ENCODE measurements at places on chromosomes 1 and 21. TPM values are rescaled to one million over a fixed set of nuclear protein-coding genes. Genes with fewer than 3 reads are reported as not detected.
A peak's percentile ranks its signal among the peaks of the same experiment; 100 is the strongest.

DNA sequence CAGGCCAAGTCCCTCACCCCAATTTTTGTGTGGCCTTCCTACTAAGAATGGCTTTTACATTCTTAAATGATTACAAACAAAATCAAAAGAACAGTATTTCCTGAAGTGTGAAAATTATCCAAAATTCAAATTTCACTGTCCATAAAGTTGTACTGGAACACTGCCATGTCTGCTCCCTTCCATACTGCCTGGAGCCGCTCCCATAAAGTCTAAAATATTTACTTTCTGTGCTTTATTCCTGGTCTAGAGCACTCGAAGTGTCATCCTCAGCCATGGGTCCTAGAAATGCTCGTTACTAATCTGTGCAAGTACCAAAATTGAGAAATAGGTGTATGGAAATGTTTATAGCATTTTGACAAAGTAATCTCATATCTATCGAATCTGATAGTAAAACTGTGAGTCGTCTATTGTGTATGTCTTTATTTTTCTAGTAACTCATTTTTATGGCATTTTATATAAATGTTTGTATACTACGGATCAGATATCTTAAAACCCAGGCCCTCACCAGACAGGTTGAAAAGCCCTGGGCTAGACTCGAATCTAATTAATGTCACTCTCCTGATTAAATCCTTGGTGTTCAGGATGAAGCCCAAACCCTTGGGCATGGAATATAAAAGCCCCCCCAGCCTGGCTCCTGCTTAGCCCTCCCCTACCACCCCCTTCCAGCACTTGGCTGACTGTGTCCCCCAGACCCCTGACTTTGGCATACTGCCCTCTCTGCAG is 4.9 kb downstream of the LBR start:
- no peak for DNase-seq

Gene TPTE
- polyA plus RNA-seq, result not detected

DNA sequence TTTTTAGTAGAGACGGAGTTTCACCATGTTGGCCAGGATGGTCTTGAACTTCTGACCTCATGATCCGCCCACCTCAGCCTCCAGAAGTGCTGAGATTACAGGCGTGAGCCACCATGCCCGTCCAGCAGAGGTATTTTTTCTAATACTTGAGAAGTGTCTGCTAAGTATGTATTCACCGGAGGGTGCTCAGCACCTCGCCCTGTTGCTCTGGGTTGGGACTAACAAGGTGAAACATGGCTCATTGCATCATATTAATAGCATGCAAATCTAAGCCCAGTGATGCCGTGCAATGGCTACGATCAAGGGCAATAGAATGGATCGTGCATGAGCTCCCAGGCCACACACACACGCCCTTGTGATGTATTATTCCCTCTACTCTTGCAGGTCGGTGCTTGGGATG is 68.7 kb downstream of the PDE9A start:
- no peak for DNase-seq

GRCh38 chr1:100903777-100904176 is 7.9 kb downstream of the SLC30A7 start:
- no peak for DNase-seq

GRCh38 chr1:68904477-68904876 is 407.6 kb upstream of the DEPDC1 start:
- peak; percentile 27 for DNase-seq

GRCh38 chr1:172914501-172915144 is 136.1 kb downstream of the TNFSF18 start:
- peak; percentile 72 for DNase-seq

DNA sequence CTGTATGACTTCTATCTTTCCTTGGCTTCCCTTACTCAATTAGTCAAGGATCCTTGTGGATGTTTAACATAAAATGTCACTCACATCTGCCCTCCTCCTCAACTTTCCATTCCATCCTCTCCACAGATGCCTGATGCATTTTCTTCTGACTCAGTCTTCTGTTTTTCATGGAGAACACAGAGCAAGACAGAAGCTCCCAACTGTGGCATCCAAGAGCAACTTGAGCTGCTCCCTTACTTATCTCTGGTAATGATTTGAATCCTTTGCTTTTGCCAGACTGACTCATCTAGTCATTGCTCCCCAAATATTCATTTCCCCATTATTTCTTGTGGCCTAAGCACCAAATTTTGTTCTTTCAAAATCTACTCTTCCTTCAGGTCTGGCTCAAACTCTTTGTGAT is 120.6 kb downstream of the LYPLAL1 start:
- DNase-seq, result no peak

DNA sequence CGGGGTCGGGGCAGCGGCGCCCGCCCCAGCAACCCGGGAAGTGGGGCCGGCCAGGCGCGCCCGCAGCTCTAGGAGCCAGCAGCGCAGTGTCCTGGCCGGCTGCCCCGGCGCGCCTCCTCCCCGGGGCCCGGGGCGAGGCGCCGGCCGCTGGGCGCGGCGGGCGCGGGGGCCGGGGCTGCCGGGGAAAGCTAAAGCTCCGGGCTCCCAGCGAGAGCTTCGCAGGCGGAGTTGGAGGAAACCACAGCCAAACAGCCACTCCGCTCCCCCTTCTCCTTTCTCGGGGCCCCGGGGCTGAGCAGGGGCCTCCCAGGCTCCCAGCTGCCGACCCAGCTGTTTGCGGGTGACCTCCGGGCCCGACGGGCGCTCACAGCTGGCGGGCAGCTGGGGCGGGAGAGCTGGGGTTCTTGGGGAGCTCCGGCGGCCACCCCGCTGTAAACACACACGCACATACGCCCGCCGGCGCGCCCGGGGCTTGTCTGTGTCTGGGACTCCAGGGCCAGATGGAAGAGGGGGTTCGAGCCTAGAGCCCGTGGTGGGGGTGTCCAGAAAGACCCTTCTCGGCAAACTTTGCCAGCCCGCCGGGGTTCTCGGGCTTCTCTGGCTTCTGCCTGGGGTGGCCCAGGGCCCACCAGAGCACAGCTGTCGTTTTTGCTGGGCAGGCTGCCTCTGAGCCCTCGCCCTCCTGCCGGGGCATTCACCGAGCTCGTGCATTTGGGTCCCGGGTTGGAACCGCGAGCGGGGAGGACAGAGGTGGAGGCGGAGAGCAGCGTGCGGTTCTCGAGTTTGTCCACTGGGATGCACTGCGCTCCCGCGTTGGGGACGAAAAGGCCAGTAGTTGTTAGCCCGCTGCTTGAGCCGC is 1.5 kb downstream of the AJAP1 start:
- DNase-seq, result peak; percentile 56

Gene HPCA
- polyA plus RNA-seq, result not detected

- DNase-seq, result peak; percentile 59
Observed at GRCh38 chr1:215007880-215008279, 74.7 kb upstream of the KCNK2 start.

Gene TNFSF18
- not detected for polyA plus RNA-seq

GRCh38 chr1:33317946-33318345 is 3.0 kb downstream of the A3GALT2 start:
- DNase-seq, result no peak

Gene SELENBP1
- 3.8 TPM for polyA plus RNA-seq

DNA sequence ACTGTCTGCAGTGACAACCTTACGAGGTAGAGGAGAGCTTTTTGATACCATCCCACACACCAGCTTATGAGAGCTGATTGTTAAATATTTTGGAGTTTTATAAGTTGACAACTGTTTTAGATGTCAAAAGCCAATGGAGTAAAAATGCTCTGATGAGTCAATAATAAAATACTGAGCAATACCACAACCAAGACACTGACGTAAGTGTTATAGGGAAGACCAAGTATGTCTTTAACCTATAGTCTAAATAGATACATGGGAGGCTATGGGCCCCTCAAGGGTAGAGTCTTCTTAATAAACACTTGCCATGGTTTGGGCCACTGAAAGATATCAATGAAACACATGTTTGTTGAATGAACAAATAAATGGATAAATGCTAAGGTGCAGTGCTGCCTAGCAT is 49.2 kb downstream of the DUSP10 start:
- DNase-seq, result no peak

Gene C1orf141
- not detected for polyA plus RNA-seq

- peak; percentile 12 for DNase-seq
Observed at GRCh38 chr1:175757381-175758015, 14.1 kb upstream of the TNR start.

Gene EVA1C
- 1.3 TPM for polyA plus RNA-seq

Gene GOLT1A
- polyA plus RNA-seq, result not detected

DNA sequence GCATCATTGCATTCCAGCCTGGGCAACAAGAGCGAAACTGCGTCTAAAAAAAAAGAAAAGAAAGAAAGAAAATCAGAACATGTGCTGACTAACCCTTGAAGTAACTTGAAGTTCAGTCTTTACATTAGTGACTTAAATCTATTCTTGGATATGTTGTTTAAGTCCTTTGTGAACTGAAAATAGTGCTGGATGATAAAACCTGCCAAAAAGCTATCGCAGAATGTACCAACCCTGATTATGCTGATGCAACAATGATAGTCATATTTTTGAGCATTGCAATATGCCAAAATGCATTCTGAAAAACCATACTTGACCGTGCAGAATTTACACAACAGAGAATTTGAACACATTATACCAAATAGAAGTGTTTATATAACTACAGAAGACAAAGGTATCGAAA is 30.7 kb downstream of the SHISAL2A start:
- DNase-seq, result no peak

- DNase-seq, result no peak
Observed at GRCh38 chr1:177812144-177812543, 157.7 kb downstream of the SEC16B start.

DNA sequence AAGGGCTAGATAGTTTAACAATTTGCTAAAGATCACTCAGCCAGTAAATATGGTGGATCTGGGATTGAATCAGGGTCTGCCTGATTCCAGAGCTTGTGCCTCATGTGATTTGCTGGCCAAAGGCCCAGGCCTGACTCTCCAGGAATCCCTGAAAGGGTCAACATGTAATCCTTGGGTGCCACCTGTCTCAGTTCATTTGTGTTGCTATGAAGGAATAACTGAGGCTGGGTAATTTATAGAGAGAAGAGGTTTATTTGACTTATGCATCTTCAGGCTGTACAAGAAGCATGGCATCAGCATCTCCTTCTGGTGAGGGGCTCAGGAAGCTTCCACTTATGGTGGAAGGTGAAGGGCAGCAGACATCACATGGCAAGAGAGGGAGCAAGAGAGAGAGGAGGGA is 144.9 kb downstream of the FCRL5 start:
- DNase-seq, result no peak

- DNase-seq, result peak; percentile 97
Observed at GRCh38 chr1:8343464-8344001, 25.6 kb downstream of the SLC45A1 start.

Gene FAM3B
- polyA plus RNA-seq, result not detected

DNA sequence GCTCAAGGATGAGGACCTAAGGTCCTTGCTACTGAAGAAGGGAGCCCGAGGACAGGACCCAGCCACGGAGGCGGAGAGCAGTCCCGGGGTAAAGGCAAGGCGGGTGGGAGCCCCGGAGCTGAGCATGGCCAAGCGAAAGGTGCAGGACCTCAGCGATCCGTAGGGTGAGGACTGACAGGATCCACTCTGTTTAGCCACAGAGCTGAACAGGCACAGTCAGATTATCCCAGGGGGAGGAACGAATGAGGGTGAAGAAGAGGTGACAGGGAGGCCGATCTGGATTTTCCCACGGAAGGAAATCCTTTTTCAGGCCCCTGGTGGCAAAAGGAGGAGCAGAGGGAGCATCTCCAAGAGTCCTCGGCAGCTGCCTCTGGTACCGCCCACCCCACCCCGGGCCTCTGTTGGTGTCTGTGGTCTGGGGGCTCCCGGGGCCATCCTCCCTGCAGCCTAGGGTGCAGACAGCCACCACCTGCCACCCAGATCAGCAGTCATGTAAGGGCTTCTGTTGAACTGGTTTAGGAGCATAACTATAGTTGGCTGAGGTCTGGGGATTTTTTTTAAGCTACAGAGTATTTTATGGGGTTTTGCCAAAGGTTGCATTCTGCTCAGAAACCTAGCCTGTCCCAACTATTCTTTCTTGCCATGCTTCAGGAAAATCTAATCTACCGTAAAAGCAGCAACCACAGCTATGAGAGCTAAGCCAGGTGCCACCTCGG is 32.3 kb upstream of the LBR start:
- peak; percentile 39 for DNase-seq

- DNase-seq, result no peak
Observed at GRCh38 chr21:14480411-14481031, 65.6 kb downstream of the SAMSN1 start.

All from GM23248 (cell line).